ENCODE measurements at places on chromosomes 11 and 22.

- DNase-seq = no peak
Measured at GRCh38 chr11:120599816-120600420, 88.4 kb downstream of the GRIK4 start.

DNA sequence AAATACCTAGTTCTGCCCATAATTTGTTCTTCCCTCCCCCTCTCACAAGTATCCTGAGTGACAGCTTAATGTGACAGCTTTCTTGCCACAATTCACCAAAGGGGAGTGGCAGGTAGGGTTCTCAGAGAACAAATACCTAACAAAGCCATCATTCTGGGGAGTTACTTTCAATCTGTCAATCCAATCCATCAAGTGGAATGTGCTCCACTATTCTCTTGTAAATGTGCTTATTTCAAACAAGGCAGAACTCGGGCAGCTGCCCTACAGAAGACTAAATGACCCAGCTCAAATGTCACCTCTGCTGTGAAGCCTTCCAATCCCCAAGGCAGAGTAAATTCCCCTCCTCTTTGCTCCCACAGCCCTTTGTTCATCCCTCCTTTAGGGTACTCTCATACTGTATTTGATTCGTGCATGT lies 27.8 kb downstream of the LGR4 start:
- no peak for DNase-seq

- DNase-seq = no peak
Measured at GRCh38 chr22:19818324-19819207, 36.1 kb downstream of the GNB1L start.

DNA sequence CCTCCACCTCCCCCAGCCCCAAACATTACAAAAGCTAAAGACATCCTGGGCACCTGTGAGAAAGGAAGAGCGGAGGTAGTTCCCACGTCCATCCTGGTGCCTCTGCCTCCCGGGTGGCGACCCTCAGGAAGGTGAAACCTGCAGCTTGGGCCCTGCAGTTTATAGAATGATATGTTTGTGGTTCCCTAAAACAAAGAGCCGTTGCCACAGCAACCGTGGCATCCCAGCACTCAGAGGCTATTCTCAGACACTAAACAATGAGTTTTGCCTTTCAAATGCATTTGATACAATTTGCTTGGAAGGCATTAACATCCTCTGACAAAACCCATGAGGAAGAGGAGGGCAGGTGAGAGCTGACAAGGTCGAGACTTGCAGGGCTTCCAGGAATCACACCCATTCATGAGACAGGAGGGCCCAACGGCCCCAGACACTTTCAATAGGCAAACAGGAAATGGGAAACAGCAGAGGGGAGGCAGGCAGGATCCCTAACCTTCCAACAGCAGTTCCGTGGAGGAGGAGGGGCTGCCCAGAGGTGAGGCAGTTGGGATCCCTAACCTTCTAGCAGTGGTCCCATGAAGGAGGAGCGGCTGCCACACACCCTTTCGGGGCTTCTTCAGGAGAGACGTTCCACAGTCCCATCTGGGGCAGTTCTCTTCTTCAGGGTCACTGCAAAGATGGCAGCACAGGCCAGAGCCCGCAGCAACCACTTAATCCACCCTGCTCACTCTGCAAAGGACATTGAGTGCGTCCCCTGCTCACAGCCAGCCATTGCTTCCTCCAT lies 379.2 kb downstream of the SHANK2 start:
- DNase-seq = no peak

- DNase-seq = no peak
Measured at GRCh38 chr11:64304032-64304315, 1.4 kb upstream of the ESRRA start.

DNA sequence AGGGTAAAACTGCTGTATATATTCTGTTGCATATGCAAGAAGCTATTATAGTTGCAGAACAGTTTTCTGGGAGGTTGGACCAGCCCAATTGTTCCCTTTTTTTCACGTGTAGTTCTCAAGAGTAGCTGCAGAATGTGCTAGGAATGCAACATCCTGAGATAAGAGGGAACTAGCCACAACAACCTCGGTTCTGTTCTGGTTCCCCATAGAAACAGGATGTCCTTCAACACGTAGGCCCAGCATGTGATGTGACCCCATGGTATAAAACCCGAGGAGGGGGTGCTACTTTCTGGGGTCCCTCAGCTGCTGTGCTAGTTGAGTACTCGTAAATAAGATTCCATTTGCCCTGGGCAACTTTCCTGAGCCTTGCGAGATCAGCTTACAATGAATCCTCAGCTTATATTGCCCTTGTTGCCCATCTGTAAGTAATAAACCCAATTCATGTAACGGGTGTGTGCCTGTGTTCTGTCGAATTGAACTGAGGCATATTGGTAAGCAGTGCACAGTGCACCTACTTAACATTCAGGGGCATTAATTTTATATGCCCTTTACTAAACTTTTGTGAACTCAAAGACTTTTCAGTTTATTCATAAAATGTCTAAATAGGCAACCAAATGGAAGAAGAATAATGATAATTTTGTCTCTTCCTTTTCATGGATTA lies 23.0 kb upstream of the TRAF6 start:
- no peak for DNase-seq

DNA sequence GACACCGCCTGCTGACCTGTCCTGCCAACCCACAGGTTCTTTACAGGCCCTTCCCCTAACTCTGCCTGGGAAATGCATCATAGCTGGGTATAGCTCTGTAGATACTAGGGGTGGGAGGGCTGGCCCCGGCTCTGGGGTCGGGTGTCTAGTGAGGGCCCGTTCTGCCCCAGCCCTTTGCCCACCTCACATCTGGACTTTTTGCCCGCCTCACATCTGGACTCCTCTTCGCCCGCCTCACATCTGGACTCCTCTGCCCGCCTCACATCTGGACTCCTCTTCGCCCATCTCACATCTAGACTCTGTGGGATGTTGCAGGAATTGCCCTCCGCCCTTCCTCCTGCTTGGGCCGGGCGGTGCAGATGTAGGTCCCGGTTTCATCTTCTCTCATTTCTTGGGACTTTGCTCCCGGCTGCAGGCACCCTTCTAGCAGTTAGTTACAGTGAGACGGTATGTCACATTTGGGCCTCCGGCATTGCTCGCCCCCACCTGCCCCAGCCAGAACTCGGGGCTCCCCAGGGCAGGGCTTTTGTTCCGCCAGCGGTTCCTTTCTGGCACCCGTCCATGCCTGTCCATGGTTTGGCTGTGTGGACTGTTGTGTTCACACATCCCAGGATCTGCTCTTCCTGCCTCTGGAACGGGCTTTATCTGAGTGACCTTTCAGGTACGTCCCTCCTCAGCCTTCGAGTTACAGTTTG lies 1153.7 kb downstream of the BRD1 start:
- DNase-seq = no peak

- DNase-seq = no peak
Measured at GRCh38 chr11:132006884-132007580, 636.6 kb downstream of the NTM start.

GRCh38 chr11:134802116-134802515 lies 390.1 kb upstream of the B3GAT1 start:
- no peak for DNase-seq

DNA sequence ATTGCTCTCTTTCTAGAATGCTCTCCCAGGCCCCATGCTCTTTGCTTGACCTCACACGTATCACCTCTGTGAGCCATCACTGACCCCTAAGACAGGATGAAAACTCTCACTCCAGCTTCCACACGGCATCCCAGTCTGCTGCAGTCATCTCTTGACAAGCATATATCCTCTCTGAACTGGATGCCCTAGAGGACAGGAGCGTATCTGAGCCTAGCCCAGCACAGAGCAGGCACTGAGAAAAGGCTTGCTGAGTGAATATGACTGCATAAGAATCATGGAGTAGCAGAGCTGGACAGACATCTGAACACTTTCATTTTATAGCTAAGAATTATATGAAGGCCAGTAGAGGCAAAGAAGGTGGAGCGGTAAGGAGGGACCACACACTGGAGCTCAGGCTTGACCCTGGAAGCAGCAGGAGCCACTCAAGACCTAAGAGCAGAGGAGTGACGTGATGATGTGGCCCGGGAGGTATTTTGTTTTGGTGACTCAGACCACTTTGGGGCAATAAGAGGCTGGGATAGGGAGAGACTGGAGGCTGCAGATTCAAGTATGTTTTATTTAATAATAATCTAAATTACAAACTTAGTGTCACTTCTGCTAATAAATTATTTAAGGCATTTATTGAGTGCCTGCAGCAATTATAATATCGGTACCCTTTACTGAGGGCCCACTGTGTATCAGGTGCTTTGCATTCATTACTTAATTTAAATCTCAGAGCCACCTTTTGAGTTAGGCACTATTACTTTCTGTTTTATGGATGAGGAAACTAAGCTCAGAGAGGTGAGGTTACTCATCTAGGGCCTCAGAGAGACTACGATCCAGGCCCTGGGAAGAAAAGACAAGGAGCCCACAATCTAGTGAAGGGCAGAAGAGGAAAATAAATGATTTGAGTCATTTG lies 42.6 kb downstream of the MAP6 start:
- DNase-seq = no peak

GRCh38 chr11:77069969-77070582 lies 3.3 kb downstream of the CAPN5 start:
- no peak for DNase-seq

GRCh38 chr11:90646706-90647105 lies 423.9 kb upstream of the CHORDC1 start:
- DNase-seq = no peak

- DNase-seq = no peak
Measured at GRCh38 chr11:81005595-81005994, 1564.8 kb upstream of the TENM4 start.

DNA sequence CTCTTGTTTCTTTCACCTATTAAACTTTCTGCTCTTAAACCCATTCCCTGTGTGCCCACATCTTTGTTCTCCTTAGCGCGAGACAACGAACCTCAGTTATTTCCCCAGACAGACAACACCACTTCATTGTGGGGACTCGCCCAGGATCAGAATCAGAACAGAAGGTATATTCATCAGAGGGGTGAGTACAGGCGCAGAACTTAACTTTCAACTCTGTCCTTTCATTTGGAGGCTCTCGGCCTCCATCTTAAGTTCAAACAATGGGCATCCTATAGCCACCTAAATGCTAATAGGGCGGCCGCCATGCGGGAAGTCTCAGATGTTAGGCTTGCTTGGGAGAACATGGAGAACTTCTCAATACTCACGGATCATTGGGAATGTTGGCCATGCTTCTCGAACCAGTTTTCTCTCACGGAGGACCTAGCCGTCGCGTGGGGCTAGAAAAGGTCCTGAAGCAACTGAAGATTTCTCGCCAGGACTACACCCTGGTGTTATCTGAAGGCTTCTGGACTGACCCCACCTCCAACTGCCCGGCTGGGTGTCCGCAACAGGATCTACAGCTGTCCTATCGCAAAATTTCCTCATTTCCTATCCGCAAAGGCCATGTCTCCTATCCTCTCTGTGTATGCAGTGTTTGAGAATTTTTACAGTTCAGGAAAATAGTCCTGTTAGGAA lies 13.4 kb upstream of the HYLS1 start:
- DNase-seq = no peak

GRCh38 chr22:46754110-46754799 lies 8.2 kb upstream of the TBC1D22A start:
- DNase-seq = no peak

DNA sequence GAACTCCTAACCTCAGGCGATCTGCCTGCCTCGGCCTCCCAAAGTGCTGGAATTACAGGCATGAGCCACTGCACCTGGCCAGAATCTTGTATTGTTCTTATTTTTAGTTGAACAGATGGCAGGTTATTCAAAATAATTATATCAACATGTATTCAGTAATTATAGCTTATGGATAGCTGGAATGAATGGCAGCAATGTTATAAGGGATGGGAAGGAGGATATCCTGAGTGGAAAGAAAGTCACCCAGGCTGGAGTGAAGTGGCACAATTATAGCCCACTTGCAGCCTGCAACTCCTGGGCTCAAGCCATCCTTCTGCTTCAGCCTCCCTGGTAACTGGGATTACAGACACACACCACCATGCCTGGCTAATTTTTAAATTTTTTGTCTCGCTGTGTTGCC lies 88.1 kb downstream of the MED15 start:
- DNase-seq = no peak

DNA sequence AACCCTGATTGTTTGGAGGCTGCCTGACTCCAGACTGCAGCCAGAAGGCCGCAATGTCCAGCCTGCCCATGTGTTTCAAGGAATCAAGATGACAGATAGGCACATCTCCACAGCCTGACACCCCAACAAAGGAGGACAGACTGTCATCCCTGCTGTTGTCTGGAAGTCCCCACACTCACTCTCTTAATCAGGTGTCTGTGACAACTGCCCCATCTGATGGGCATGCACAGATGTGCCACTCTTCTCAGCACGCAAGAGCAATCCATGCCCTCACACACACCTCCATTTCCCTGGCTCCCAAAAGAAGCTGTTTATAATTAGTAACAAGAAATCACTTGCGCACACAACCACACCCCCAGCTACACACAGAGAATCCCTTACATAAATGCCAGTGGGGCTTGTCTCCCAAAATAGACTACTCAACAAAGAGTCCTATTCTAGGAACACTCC lies 117.6 kb downstream of the C11orf58 start:
- no peak for DNase-seq

GRCh38 chr22:27625769-27626674 lies 175.5 kb downstream of the MN1 start:
- DNase-seq = no peak

DNA sequence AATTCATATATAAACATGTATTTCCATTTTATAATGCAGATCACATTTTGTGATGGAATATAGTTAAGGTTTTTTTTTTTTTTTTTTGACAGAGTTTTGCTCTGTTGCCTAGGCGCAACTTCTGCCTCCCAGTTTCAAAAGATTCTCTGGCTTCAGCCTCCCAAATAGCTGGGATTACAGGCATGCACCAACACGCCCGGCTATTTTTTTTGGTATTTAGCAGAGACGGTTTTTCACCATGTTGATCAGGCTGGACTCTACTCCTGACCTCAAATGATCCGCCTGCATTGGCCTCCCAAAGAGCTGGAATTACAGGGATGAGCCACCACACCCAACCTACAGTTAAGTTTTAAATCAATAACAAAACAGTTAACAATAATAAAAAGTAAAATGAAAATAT lies 18.8 kb downstream of the XKR3 start:
- DNase-seq = no peak

DNA sequence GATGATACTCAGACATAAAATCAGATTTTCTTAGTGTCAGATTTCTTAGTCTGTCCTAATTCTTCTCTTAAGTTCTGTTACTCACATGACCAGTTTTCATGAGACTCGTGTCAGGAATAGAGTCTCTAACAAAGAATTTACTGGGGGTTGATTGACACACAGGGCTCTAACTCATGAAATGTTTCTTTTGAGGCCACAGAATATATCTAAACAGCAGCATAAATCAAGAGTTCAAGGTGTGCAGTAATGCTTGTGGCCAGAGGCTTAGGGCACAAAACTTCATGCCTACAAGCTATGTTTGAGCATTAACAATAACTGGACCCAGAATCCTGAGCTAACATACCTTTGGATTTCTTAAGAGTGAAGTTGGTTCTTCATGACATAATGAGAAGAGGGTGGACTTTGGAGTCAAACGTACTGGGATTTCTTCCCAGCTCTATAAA lies 237.2 kb downstream of the DDX10 start:
- no peak for DNase-seq

- no peak for DNase-seq
Measured at GRCh38 chr11:63595296-63595695, 18.9 kb downstream of the PLAAT3 start.

GRCh38 chr22:35119494-35119893 lies 53.5 kb downstream of the ISX start:
- DNase-seq = no peak

Measured in activated CD8-positive, alpha-beta memory T cell treated with anti-CD3 and anti-CD28 coated beads for 4 hours (primary cell).